Daoy (cell line): ENCODE measurements at places on chromosomes 2 and 18.
A peak's percentile ranks its signal among the peaks of the same experiment; 100 is the strongest.

- DNase-seq: no peak
These were observed 181.9 kb downstream of the MEMO1 start for GRCh38 chr2:31828891-31829290.

- DNase-seq: no peak
These were observed 26.7 kb downstream of the XDH start for GRCh38 chr2:31387850-31388249.

GRCh38 chr2:95345081-95345562 lies 48.0 kb downstream of the KCNIP3 start:
- no peak for DNase-seq

GRCh38 chr2:174888646-174889271 lies 116.4 kb downstream of the CHN1 start:
- no peak for DNase-seq

DNA sequence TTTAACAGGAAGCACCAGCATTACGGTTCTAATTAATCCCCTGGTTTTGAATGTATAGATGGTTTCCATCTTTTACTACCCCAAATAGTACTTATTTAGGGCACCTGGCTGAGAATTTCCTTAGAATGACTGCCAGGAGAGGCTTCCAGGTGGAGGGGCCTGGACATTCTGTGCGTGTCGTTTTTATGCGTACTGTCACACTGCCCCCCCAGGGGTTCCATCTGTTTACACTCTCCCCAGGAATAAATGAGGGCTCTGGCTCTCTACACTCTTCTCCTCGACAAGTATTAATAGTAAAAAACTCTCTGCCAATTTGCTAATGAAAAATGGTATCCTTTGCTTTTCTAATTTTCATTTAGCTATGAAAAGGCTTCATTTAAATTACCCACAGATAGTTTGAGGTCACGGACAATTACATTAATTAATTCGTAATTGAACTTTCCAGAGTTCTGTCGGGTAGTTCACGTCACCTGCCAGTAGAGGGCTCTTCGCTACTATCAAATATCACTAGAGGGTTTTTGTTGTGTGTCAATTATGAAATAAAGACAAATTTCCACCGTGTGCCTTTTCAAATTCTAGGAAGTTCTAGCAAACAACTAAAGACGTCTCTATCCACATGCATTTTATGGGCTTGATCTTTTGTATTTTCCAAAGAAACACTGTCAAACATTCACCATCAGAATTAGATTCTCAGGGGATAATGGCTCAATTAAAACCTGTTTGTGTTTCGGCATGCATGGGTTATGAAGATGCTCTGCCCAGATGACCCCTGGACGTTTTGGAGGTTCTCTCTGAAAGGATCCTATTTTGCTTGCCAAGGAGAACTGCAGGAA lies 88.8 kb upstream of the ASB18 start:
- no peak for DNase-seq

- DNase-seq: no peak
These were observed 181.6 kb downstream of the CELF4 start for GRCh38 chr18:37383846-37384595.

GRCh38 chr2:226703514-226703913 lies 96.1 kb downstream of the IRS1 start:
- DNase-seq: no peak

DNA sequence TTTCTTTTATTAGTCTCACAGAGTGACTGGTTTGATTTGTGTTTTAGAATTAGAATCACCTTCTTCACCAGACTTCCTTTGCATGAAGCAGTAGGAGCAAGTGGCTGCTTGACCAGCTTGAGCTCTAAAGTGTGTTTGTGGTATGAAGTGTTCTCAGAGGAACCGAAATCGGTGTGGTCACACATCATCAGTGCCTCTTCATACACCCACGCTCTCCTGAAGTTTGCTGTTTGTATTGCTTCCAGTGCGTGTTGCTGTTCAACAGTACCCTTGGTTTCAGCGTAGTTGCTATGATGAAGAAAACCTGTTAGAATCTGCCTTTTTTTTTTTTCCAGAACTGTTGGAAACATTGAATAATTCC lies 77.9 kb downstream of the LIMS1 start:
- no peak for DNase-seq

GRCh38 chr2:218368621-218369153 lies 12.0 kb downstream of the CATIP start:
- DNase-seq: no peak

DNA sequence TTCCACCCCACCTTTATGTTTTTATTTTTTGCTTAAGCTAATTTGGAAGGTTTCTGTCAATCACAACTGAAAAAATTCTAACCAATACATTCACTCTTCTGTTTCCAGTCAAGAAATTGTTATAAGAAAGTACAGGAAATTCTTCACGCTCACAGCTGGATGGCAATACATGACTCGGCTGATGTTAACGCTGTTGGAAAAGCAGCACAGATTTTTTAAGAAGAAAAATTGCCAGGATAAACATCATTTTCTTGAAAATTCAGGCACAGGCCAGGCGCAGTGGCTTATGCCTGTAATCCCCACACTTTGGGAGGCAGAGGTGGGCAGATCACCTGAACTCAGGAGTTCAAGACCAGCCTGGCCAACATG lies 46.1 kb downstream of the STPG4 start:
- DNase-seq: no peak

- DNase-seq: no peak
These were observed 382.8 kb downstream of the GPD2 start for GRCh38 chr2:156818944-156819343.

DNA sequence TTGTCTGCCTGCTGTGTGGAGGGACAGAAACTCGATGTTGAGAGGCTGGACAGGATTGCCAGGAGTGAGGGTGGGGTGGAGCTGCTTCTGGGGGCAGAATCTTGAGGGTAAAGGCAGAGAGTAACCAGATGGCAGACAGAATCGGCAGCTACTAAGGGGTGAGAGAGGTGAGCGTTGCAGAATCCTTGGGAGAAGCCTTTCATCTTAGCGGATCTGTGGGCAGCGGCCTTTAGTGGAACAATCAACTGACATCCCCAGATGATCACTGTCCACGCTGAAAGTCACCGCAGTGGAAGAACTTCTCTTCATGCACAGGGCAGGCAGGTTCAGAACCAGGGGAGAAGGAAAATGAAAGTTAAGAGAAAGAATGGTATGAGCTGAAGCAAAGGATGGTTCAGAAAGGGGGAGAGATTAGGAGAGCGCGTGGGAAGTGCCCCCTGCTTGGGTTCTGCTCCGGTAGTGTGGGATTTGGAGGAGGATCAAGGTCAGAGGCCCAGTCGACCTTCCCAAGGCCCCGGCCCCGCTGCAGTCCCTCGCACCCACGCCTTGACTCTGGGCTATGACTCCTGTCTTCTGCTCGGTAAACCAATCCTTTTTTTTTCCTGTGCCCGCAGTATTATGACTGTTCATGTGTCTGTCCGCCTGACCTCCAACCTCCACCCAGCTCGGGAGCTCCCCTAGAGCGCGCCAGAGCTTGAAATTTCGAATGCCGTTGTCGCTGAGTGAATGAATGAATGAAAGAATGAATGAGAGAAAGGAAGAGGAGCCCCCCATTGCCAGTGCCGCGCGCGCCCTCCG lies 584 bp downstream of the BOLA3 start:
- no peak for DNase-seq

DNA sequence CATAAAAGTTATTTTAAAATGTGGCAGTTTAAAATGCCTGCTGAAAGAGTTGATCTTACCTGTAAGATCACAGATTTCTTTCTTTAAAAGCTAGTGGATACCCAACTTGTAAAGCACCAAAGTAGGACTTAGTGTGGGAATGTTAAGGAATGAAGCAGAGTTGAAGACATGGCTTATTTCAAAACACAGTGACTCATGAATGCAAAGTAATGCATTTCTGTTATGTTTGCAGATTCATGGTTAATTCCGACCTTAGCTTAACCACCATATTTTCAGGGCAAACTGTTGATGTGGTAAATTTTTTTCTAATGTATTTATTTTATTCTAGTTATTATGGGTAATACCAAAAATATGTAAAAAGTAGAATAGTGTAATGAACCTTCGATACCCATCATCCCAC lies 206.8 kb upstream of the FOSL2 start:
- no peak for DNase-seq

DNA sequence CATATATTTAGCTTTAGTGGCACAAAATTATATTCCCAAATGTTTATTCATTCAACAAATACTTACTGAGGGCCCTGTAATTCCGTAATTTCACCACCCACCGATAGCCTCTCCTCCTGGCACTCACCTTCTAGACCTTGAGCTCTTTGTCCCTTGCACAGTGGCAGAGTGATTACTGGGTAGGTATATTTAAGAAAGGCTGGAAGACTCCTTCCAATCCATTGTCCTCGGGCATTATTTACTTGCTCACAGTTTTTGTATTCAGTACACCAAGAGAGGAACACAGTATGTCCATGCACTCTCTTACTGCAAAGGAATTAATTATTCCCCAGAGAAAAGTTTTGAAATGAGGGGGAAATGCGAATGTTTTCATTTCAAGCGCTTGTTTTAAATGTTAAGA lies 1.1 kb upstream of the CDCA7 start:
- no peak for DNase-seq

DNA sequence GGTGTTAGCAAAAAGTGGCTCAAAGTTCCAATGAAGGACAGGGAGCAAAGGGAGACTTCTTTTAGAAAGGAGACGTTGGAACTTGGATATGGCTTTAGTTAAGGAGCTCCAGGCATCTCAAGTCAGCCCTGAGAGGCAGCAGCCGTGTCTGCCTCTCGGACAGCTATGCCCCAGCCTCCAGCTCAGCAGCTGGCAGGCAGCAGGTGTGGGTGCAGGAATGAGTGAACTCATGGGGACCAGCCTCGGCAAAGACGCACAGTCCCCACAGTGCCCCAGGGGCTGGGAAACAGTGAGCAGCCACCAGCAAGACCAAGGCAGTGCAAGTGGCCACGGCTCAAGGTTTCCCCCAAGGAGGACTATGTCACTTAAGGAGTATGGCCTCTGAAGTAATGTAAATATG lies 1.6 kb upstream of the LRRFIP1 start:
- DNase-seq: no peak

- DNase-seq: no peak
These were observed 1008.6 kb downstream of the TSN start for GRCh38 chr2:122764014-122764413.

- peak; percentile 77 for DNase-seq
These were observed 37.8 kb upstream of the MRPL19 start for GRCh38 chr2:75608684-75609333.

- peak; percentile 40 for DNase-seq
These were observed 42.9 kb upstream of the EML6 start for GRCh38 chr2:54680397-54681041.

GRCh38 chr2:196338440-196338839 lies 167.1 kb upstream of the STK17B start:
- DNase-seq: no peak

- DNase-seq: peak; percentile 41
These were observed 46.0 kb downstream of the NPAS2 start for GRCh38 chr2:100865816-100866460.

DNA sequence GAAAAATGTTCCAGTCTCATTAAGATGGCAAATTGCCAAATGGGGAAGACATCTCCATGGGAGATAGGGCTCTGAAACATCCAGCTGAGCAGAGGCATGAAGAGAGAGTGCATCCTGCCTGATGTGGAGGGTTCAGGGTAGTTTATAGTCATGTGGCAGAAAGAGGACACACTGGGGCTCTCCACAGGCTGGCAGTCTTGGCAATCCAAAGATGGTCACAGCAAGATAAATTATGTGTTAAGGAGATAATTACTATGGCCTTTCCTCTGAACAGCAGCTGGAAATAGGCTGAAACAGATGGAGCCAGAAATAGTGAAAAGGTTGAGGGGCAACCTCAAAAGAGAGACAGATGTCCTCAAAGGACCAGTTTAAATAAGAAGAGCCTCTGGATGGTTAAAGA lies 97.2 kb downstream of the DCC start:
- DNase-seq: no peak

- peak; percentile 57 for DNase-seq
These were observed 162.3 kb downstream of the ACKR3 start for GRCh38 chr2:236731767-236732580.

DNA sequence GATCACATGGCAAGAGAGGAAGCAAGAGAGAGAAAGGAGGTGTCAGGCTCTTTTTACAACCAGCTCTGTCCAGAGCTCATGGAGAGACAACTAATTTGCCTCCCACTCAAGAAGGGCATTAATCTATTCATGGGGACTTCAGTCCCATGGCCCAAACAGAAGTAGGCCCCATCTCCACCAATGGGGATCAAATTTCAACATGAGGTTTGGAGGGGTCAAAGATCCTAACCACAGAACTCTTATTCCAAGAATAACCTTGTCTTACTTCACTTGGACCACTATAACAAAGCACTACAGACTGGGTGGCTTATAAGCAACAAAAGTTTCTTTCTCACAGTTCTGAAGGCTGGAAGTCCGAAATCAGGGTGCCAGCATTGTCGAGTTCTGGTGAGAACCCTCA lies 31.8 kb downstream of the GRB14 start:
- no peak for DNase-seq
